ENCODE measurements at places on chromosomes 2 and 18.

GRCh38 chr2:55009277-55010060 lies 40.8 kb downstream of the RTN4 start:
- no peak for DNase-seq

DNA sequence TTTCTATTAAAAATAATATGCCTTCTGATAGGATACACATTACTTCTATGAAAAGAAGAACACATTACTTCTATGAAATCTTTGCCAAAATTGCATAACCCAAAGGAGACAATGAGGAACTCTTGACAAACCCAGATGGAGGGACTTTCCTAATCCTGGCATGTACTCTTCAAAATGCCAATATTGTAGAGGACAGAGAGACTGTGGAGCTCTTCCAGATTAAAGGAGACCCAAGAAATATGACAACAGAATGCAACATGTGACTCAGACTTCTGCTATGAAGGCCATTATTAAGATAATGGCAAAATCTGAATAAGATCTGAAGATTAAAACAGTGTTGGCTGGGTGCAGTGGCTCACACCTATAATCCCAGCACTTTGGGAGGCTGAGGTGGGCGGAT lies 22.2 kb downstream of the SOWAHC start:
- no peak for DNase-seq

GRCh38 chr2:56008661-56009431 lies 85.3 kb upstream of the EFEMP1 start:
- DNase-seq: peak; percentile 84

- DNase-seq: peak; percentile 66
Observed at GRCh38 chr2:45813003-45813941, 161.8 kb downstream of the PRKCE start.

- DNase-seq: no peak
Observed at GRCh38 chr2:235900631-235901030, 267.6 kb downstream of the GBX2 start.

- DNase-seq: no peak
Observed at GRCh38 chr2:65371074-65371434, 61.3 kb downstream of the SPRED2 start.

DNA sequence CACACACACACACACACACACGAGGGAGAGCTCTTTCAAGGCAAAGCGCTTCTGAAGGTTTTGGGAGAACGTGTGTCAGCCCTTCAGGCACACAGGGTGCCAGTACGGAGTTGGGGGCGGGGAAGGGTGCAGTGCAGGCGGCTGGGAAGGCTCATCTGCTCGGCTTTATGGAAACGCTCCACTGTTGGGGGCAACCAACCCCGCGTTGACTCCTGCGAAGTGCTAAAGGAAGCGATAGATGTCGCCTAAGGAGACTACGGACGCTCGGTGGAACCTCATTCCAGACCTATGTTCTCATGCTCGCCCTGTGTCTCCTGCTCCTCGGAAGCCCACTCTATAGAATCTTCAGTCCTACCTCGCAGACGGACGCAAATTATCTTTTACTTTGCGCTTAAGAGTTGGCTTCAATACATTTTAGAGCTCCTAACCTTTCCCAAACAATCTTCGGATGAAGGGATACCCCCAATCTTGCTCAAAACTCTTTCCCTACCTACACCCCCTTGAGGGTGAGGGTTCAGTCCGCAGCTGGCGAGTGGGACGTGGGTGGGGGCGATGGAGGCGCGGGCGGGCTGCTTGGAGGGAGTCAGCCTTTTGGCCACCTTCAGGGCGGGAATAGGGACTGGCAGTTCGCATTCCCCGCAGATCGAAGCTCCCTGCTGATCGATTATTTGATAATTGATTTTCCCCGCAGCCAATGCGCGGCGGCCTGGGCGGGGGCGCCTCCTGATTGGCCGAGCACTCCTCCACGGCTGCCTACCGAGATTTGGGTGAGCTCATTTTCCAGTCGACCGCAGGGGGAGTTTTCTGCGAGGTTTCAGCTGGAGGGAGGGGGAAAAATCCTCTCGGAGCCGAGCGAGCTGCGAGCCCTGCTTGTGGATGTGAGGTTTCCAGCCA lies 1.9 kb upstream of the MEIS1 start:
- peak; percentile 98 for DNase-seq

DNA sequence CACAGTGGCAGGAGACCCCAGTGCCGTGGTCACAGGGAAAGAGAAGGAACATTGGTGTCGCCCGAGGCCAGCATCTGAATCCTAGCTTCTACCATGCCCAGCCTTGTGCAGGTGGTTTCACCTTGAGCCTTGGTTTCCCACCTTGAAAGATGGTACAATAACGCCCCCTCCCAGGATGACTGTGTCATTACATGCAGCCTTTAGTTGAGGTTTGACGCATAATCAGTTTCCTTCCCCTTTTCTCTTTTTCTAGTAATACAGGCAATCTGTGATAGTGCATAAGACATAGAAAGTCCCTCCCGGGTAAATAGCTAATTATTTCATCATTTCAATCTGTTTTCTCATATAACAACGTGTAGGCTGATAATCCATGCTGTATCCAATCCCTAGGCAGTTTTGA lies 29.8 kb upstream of the ZNF407 start:
- no peak for DNase-seq

GRCh38 chr2:74327199-74327598 lies 16.0 kb downstream of the SLC4A5 start:
- DNase-seq: no peak

- DNase-seq: no peak
Observed at GRCh38 chr2:7773362-7774360, 856.4 kb downstream of the RNF144A start.

DNA sequence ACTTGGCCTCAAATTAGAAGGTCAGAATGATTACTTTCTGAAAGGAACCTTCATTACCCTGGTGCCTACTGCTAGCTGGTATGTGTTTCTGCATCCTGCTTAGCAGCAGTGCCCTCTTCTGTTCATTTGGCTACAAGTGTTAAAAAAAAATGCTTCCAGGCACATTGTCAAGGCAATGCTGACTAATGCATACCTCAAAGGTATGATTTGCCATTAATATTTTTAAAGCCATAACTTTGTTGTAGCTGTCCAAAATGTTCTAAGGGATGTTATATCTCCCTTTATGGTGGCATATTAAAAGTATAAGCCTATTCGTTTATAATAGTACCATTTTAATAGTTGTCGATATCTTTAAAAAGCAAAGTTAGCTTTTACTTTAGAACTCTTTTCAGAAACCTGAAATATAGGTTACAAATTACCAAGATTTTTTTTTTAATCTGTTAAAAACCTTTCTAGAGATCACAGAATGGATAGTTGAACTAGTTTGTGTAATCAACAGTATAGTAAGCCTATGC lies 52.0 kb upstream of the FAM171B start:
- peak; percentile 44 for DNase-seq

DNA sequence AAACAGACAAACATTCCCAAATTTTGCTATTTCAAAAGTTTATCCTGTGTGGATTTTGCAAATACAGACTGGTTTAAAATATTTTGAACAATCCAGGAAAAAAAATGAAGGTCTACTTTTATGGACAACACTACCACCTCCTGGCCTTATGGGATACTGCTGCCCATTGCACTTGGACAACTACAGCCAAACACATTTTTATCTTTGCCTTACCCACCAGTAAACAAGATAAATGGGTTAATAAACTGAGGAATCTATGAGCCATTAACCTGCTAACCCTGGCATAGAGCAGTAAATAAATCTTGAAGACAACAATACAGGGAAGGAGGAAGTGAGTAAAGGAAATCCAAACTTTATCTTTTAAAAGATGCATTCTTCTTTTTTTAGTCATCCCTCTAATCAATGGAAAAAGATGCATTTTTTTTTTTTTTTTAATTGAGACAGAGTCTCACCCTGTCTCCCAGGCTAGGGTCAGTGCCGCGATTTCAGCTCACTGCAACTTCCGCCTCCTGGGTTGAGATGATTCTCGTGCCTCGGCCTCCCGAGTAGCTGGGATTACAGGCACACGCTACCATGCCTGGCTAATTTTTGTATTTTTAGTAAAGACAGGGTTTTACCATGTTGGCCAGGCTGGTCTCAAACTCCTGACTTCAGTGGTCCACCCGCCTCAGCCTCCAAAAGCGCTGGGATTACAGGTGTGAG lies 2.1 kb upstream of the SPIRE1 start:
- peak; percentile 59 for DNase-seq

DNA sequence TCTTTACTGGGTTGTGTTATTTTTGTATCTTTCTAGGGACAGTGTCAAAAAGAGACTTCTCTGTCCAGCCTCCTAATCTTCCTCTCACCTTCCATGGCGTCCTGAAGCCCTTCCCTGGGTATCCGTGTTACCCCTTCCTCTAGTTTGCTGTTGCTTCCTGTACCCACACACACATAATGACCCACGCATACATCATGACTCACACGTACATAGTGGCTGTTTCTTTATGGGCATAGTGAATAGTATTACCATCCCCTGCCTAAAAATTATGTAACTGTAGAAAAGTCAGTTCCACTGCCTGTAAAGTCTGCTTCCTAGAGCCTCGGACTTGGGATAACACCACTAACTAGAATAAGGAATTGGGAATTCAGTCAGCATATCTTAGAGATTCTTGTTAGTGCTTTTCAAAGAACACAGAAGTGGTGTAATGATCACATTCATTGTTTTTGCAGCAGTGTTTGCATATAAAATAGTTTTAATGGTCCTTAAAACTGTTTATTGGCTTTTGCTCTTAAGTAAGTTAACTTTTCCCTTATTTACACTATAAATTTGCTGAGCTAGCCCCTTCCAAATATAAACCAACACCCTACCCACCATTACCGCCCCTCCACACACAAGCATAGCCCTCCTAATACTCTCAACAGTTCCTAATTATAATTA lies 308.4 kb upstream of the RAB12 start:
- no peak for DNase-seq

DNA sequence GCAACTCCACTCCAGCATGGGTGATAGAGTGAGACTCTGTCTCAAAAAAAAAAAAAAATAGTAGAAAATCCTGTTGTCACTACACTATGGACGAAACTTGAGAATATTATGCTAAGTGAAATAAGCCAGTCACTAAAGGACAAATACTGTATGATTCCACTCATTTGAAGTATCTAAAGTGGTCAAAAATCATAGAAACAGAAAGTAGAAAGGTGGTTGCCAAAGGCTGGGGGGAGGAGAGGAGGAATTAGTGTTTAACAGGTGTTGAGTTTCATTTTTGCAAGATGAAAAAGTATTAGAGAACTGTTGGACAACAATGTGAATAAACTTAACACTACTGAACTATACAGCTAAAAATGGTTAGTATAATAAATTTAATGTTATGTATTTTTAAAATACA lies 18.8 kb upstream of the RMP24 start:
- no peak for DNase-seq

GRCh38 chr2:33166287-33166881 lies 219.6 kb downstream of the LTBP1 start:
- DNase-seq: no peak

GRCh38 chr2:210681491-210681890 lies 125.1 kb downstream of the CPS1 start:
- no peak for DNase-seq

DNA sequence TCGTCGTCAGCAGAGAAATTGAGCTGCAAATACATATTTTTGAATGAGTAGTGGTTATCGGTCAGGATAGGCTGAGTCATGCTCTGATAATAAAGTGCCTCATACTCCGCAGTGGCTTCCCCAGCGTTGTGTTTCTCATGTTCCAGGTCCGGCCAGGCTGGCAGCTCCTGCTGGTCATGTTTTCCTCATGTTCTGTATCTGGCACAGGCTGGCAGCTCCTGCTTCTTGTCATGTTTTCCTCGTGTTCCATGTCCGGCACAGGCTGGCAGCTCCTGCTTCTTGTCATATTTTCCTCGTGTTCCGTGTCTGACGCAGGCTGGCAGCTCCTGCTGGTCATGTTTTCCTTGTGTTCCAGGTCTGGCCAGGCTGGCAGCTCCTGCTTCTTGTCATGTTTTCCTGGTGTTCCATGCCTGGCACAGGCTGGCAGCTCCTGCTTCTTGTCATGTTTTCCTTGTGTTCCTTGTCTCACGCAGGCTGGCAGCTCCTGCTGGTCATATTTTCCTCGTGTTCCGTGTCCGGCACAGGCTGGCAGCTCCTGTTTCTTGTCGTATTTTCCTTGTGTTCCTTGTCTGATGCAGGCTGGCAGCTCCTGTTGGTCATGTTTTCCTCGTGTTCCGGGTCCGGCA lies 148.9 kb downstream of the ATP9B start:
- DNase-seq: peak; percentile 16

GRCh38 chr2:174771631-174772471 lies 7.6 kb upstream of the CHRNA1 start:
- peak; percentile 94 for DNase-seq

- no peak for DNase-seq
Observed at GRCh38 chr2:12335131-12335530, 381.6 kb upstream of the TRIB2 start.

DNA sequence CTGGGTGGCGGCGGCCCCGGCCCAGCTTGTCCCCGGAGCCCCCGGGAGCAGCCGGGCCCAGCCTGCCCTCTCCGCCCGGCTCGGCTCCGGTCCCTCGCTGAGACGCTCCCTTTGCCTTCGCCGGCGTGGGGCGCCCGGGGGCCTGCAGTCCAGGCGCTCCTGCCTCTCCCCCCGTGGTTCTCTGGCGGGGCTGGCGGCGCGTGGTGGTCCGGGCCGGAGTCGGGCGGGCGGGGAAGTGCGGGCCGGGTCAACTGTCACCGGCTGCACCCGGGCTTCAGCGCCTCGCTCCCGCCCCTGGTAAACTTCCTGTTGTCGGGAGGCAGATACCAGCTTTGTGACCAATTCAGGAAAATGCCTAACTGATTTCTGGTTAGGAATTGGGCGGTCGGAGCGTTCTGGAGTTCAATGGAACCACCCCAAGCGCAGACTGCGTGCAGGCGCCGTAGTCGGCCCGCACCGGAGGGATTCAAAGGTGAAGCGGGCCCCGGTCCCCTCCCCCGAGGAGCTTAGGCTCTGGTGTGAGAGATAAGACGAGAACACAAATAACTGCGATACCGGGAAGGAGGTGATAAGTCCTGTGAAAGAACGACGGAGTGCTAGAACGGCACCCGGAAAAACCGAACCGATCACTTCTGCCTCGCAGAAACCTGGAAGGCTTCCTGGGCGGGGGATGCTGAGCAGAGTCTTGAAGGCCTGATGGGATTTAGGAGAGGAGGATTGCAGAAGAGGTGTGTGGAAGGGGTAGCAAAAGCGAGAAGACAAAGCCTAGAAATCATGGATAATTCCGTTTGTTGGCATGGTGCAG lies 891 bp downstream of the CAB39 start:
- DNase-seq: no peak

DNA sequence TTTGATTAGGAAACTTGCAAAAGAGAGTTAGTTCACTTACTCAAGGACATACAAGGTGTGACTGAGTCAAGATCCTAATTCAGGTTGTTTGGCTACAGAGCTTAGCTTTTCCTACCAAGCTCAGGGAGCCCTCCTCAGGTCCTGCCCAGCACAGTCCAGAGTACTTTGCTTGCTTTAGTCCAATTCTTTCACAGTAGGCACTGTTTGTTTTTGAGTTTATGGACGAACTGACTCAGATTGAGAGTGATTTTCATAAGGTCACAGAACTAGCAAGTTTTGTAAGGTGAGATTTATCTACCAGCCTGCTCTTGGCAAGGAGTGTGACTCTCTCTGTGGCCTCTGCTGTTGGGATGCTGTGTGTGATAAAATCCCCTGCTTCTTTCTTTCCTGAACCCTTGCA lies 310.5 kb downstream of the PTPRM start:
- DNase-seq: no peak

GRCh38 chr2:232998666-232998985 lies 14.4 kb downstream of the NGEF start:
- DNase-seq: no peak

Measured in SK-N-DZ (cell line).